ENCODE measurements at places on chromosomes 1 and 21.

- DNase-seq, result no peak
Observed at GRCh38 chr1:51666478-51666877, 49.6 kb downstream of the OSBPL9 start.

- no peak for DNase-seq
Observed at GRCh38 chr1:29653034-29653810, 416.9 kb downstream of the PTPRU start.

DNA sequence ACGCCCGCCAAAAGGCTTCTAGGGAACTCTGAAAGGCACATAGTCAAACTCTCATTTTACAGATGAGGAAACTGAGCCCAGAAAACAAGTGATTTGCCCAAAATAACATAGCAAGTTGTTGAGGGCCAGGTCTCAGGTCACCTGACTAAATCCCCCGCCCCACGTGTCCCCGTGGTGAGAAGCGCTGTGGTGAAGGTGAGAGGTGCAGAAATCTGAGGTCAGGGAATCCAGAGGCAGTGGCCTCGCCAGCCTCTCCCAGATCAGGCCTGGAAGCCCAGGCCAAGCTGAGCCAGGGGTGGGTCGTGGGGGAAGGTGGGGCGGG, 5.1 kb downstream of the HDGF start:
- DNase-seq, result no peak

DNA sequence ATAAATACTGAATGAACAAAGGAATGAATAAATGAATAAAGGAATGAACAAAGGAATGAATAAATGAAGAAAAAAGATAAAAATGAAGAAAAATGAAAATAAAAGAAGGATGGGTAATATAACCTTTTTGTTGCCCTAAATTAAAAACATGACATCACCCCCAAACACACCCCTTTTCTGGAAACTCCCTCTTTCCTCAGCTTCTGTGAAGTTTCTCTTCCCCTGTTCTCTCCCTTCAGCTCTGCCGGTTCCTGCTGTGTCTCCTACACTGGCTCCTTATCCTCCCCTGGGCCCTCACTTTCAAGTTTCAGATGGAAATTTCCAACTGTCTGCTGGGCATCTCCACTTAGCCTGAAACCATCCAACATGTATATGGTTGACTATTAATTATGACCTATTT, 37.9 kb downstream of the RAB3B start:
- no peak for DNase-seq

- no peak for DNase-seq
Observed at GRCh38 chr1:93764366-93764750, 82.7 kb upstream of the BCAR3 start.

- no peak for DNase-seq
Observed at GRCh38 chr21:25161571-25161970, 445.7 kb downstream of the MRPL39 start.

GRCh38 chr21:8993284-8993942, 1528.0 kb upstream of the TPTE start:
- DNase-seq, result no peak

DNA sequence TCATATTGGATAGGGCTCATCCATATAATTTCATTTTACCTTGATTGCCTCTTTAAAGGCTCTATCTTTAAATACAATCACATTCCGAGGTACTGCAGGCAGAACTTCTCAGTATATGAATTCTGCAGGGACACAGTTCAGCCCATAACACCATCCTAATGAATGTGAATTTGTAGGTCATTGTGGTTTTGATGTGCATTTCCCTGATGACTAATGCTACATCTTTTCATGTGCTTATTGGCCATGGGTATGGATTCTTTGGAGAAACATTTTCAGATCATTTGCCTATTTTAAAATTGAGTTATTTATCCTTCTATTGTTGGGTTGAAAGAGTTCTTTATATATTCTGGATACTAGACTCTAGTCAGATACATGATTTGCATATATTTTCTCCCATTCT, 9.6 kb upstream of the RPS6KC1 start:
- no peak for DNase-seq

- peak; percentile 48 for DNase-seq
Observed at GRCh38 chr1:183633676-183634343, 1.8 kb downstream of the ARPC5 start.

DNA sequence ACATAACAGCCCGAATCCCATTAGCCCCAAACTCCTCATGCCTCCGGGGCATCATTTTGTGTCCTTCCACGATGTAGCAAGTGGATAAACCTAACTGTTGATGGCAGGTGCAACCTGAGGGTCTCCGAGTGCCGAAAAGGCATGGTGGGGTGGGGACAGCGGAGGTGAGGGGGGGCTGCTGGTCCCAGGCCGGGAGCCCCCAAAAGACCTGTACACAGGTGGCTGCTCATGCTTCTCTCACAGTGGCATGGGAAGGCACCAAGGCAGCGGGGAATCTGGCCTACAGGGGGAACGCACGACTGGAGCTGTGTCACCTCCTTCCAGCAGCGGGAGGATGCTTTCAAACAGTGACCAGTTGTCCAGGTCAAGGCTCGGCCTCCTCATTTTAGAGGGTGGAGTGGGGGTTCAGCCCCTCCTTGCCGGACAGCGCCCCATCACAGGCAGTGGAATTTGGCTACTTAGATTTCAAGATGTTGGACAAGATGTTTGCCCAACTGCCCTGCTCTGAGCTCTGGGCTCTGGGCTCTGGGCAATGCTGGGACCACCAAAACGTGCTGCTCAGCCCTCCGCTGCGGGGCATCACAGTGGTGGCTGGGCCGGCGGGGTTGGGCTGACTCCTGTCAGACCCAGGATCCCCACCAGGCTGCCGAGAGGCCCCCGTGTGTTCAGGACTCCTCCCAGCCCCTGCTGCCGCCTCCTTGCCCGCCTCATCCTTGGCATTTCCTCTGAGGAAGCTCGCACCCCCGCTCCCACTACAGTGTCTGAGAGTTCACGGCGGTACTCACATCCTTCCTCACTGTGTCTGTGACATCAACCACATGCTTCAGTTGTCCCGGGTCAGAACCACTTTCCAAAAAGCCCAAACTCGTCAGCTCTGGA, 7.6 kb downstream of the DNMT3L start:
- DNase-seq, result no peak

GRCh38 chr1:55636696-55637095, 421.5 kb upstream of the USP24 start:
- DNase-seq, result no peak

GRCh38 chr1:25166847-25167246, 65.5 kb downstream of the SYF2 start:
- no peak for DNase-seq

GRCh38 chr1:67534627-67535065, 104.4 kb upstream of the SERBP1 start:
- DNase-seq, result no peak

GRCh38 chr1:54542120-54542961, 5.7 kb upstream of the ACOT11 start:
- DNase-seq, result peak; percentile 90

GRCh38 chr1:182348961-182349747, 42.4 kb downstream of the GLUL start:
- no peak for DNase-seq

DNA sequence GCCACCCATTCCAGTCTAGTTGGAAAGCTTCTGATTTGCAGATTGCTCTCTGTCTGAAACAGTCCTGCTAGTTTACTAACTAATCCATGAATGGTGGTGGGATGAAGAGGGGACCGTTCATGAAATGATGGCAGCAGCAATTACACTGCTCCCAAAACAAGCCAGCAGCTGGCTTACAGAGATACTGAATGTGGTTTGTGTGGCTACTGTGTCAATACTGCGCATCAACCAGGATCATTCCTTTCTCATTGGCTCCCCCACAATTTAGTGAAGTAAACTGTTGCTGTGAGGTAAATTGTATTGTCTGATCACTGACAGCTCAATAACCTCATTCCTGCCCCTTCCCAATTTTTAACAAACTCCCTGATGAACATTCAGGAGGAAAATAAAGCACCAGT, 191.3 kb upstream of the LMO4 start:
- DNase-seq, result peak; percentile 78

DNA sequence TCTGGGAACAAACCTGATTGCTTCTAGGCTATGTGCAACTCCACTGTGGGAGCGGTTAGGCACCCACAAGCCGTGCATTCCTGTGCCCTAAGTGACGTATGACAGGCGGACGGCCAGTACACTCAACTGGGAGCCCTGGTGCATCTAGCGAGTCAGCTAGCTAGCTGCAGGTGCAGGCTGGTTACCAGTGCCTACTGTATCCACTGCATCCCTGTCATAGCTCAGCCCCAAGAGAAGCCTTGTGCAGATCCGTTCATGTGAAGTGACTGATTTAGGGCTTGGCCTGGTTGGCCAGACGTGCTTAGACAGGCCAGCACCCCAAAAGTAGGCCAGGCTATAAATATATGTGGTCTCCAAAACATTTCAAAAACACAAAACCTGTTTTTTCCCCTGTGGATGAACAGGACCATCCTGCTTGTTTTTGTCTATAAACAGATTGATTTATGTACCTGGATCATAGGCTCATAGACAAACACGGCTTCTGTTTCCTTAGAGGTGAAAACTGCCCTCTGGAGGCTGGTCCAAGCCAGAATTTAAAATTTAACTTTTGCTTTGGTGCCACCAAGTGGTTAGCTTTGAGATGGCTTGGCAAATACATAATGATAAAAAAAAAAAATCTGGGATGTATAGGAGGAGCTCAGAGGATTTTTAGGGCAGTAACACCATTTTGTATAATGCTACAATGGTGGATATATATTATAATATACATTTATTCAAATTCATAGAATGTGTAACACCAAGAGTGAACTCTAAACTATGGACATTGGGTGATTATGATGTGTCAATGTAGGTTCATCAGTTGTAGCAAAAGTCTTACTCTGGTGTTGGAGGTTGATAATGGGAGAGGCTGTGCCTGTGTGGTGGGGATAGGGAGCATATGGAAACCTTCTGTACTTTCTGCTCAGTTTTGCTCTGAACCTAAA, 68.5 kb downstream of the GIPC2 start:
- no peak for DNase-seq

- no peak for DNase-seq
Observed at GRCh38 chr1:36087233-36088123, 1.2 kb upstream of the ADPRS start.

GRCh38 chr1:53138991-53139884, 3.2 kb downstream of the SLC1A7 start:
- no peak for DNase-seq

DNA sequence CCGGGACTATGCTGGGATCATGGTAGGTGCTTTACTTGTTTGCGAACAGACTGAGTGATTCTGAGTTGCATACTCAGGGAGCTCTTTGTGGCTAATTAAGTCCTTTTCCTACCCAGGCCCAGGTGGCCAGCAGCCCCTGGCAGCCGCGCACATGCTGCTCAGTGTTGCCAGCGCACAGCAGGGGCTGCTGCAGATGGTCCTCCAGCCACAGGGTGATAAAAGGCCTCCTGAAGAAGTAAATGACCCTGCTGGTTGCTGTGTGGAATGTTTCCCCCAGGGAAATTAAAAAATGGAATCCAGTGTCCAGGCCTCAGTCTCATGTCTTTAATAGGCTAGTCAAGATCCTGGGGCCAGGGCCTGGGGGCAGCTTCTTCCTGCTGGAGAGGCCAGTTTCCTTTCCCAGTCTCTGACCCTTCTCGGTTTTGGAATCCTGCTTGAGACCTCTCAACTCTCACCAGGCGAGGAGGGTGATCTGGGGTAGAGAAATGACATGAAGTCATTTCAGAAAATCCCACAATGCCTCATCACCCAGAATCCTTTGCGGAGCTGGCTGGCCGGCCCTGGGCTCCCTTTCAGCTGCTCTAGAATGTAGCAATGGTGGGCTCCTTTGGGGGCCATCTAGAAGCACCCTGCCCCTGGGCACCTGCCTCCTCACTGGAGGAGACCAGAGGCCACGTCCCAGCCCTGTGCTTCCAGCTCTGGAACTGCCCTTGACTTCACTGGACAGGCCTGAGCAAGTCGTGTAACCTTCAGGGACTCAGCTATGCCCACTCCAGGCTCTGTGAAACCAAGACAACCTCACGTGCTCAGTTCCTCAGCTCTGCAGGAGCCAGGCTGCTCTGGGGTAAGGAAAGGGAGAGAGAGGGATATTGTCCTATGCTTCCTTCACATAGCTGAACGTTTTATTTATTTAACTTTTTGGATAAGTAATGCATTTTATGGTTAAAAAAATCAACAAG, 131.4 kb downstream of the MRPS6 start:
- DNase-seq, result no peak

DNA sequence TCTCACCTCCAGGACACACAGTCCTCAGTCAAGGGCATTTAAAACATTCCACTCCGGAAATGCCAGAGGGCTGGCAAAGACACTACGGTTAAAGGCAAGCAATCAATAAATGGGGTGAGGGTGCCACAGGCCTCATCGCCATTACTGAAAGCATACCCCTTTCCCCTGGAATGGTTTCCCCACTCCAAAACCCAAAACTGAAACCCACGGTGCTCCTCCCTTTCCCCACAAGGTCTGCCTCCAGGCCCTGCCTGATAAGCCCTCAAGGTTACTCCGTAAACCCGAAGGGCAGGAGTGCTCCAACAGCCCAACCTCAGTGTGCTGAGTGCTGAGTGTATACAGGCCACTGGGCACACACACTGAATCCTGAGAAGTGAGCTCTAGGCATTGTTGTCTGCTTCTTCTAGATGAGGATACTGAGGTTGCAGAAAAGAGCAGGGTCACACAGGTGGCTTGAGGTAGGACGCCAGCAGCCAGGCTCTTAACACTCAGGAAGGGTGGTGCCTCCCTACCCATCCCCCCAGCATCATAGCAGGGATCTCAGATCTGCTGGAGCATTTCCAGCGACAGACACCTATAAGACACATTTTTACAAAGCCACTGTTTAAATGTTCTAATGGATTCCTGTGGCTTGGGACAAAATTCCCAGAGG, 29.0 kb downstream of the SSBP3 start:
- DNase-seq, result no peak

DNA sequence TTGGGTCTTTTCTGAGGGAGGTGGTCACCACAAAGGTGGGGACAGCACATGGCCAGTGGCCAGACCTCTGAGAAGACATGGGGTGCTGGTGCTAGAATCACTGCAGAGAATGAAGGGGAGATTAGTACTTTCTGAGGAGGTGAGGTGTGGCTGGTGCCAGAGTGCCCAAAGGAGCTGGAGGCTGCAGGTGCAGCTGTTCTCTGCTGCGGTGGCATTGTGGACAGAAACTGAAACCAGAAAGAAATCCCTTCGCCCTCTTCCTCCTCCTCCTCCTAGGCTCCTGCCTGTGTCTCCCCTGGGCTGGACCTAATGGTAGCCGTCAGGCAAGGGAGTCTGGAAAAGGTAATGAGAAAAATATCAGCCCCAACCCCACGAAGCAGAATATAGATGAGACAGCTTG, 261.7 kb downstream of the TM2D1 start:
- no peak for DNase-seq

GRCh38 chr1:204714194-204714860, 28.8 kb upstream of the LRRN2 start:
- no peak for DNase-seq

- no peak for DNase-seq
Observed at GRCh38 chr1:167120899-167121298, 27.0 kb downstream of the STYXL2 start.

DNA sequence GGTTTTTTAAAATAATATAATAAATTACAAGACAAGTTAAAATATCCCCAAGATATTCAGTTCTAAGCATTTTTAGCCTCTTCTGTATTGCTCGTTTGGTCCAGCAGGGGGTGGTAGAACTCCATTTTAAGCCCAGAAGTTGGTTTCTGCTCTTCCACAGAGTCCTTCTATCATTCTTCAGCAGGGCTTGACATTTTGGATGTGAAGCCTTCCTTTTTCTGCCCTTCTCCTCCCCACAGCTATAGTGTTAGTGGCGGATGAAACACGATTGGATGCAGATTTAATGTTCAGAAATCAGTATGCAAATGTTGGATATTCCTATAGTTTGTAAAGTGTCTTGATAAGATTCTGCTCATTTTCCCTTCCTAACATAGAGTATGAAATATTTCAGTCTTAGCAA, 1.4 kb downstream of the NCAM2 start:
- peak; percentile 24 for DNase-seq
